ENCODE measurements at places on chromosomes 4 and X.

GRCh38 chrX:130915302-130915701, 12.3 kb upstream of the ENOX2 start:
- DNase-seq: no peak

DNA sequence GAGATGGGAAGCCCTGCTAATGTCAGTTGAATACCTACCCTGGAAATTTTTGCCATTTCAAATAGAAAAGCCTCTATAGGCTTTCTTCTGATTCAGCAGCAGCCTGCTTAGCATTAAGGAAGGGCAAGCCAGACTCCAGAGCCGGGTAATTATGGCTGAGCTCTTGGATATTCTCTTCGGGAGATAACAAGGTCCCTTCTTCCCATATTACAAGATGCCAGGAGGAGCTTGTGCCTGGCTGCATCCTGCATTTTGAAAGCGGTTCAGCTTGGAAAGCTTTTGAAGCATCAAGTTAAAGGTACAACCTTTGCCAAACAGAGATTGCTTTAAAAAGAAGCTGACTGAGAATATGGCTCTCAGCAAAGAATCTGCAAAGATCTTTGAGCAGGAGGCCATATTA, 399.6 kb upstream of the RPS6KA3 start:
- DNase-seq: no peak

GRCh38 chrX:52923781-52924241, 26.7 kb downstream of the FAM156B start:
- DNase-seq: no peak

- DNase-seq: no peak
Observed at GRCh38 chrX:8043546-8043945, 116.3 kb upstream of the PNPLA4 start.

DNA sequence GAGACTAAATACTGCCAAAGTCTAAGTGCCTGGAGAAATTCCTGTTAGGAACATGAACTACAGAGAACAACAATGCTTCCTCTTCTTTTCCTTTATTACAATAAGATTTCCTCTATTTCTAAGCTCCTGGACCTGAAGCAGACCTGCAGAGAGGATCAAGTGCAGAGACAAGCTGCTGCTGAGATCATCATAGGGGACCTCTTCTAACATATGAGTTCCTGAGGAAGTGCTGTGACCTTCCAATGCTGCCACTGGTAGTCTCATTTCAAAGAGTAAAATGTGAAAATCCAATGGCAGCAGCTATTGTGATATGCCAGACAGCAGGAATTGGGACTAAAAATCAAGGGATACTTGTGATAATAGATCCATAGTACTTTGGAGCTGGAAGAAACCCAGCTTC, 28.0 kb downstream of the CCNG2 start:
- DNase-seq: no peak

- no peak for DNase-seq
Observed at GRCh38 chr4:113845138-113845537, 83.6 kb upstream of the CAMK2D start.

DNA sequence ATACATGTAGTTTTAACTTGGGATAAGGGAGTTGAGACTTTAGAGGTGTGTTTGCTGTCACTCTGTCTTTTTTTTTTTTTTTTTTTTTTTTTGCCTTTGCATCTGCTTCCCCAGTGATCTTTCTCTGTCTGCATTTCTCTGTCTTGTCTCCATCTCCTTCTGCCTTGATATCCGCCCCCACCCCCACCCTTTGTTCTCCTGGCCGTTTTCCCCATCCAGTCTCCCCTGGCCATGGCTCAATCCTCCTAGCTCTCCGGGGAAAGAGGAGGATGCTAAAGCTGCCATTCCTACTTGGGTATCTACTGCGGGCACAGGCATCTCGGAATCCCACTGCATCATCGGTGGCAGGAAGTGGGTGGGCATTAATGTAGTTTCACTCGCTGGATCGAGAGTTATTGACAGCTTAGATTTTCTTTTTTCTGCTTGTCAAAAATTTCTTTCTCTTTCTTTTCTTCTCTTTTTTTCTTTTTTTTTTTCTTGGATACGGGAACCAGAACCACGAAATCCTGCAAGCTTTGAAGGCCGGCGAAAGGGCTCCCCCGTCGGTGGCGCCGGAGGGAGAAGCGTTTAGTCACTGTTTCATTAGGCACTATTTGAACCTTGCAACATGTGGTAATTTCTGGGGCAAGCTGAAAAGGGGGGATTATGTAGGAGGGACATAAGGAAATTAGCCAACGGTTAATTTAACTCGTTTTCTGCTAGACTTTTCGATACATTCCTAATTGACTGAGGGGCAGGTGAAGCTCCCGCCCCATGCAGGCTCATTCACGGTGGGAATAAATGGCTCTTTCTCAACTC, 8.2 kb downstream of the GSX2 start:
- DNase-seq: no peak

DNA sequence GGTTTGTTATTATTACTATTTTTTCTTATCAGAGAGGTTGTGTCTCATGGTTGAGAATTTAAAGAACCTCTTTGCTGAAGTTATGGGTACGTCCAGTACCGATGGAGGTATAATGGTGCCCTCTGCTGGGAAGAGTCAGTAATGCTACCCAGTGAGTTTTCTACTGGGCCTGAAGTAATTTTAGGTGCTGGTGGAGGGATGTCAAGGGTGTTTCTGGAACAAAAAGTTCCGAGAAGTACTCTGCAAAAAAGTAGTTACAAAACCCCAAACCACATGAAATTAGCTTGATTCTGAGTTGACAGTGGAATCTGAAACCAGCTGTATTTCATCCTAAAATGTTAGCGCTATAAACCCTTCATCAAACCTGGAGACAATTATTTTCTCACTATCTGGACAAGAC, 102.5 kb upstream of the MID1 start:
- DNase-seq: peak; percentile 54

DNA sequence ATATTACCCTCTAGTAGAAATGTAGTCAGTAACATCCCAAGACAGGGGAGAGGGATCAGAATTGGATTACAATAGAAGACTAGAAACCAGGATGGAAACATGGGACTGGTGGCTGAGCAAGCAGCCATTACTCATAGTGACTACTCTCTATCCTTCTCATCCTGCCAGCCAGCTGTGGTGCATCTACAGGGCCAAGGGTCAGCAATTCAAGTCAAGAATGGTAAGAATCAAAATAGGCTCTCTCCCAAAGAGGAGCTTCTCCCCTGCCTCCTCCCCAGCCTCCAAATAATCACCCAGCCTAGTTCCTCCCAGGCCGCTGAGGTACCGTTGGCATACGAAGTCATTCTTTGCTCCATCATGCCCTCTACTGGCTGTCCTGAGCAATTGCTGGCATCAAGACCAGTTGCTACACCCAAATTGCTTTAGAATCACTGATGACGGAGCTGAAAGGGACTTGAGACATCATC, 19.4 kb downstream of the AWAT2 start:
- DNase-seq: peak; percentile 13

GRCh38 chr4:181213551-181213950, 1029.7 kb upstream of the TENM3 start:
- DNase-seq: no peak

GRCh38 chr4:77036206-77036605, 39.6 kb downstream of the CCNI start:
- DNase-seq: no peak

DNA sequence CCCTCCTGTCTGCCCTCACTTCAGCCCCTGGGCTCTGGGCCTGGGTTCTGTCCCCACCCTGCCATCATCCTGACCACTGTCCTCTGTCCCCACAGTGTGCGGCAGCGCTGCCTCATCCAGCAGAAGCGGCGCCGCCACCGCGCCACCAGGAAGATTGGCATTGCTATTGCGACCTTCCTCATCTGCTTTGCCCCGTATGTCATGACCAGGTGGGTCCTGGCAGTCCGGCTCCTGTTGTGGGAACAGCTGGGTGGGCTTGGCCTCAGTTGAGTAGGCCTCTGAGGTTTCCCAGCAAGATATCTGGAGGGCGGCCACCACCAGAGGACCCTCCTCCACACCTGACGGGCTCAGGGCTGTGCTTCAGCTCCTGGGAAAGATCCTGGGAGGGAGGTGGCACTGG, 2.2 kb downstream of the GPR78 start:
- no peak for DNase-seq

DNA sequence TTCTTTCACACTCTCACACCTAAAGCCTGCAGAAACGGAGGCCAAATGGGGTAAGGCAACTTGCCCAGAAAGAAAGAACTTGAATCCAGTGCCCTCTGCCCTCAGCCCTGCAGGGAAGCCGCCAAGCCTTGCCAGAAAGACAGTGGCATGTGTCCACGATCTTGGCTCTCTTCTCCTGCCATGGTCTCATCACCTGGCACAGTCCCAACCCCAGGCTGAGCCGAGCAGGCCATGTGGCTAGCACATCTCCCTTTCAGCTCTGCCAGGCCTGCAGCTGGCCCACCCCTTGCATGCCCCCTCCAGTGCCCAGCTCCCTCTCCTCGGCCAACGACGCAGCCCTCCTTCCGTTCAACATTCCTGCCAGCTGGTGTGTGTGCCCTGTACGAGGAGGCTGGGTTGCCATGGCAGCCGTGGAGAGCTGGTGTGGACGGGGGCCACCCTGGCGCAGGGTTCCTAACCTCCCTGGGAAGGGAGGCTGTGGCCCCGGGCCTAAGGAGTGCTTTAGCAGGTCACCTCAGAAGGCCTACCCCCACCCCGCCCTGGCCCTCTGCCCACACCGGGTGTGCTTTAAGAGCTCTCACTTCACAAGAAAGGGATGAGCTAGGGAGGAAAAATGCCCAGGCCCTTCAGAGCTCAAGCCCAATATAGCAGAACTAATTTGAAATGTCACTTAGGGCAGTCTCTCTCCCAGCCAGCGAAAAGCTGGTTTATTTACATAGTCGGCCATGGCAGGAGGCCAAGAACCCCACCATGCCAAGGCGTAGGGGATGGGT, 73.0 kb upstream of the PJA1 start:
- no peak for DNase-seq

DNA sequence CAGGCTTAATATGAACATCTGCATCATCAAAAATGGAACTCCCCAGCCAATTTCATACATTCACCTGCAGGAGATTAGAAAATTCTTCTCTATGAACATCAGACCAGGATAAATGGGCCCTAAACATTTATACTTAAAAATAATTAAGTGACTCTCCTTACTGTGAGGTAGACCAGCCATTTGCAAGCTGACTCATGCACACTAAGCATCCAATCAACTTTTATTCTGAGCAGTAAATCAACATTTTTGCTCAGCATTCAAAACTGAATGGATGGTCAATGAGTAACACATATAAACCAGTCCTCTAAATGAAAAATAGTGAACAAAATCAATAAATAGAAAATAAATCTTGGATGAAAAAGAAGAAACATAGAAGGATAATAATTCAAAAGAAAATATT, 19.9 kb upstream of the PCDH10 start:
- DNase-seq: no peak

DNA sequence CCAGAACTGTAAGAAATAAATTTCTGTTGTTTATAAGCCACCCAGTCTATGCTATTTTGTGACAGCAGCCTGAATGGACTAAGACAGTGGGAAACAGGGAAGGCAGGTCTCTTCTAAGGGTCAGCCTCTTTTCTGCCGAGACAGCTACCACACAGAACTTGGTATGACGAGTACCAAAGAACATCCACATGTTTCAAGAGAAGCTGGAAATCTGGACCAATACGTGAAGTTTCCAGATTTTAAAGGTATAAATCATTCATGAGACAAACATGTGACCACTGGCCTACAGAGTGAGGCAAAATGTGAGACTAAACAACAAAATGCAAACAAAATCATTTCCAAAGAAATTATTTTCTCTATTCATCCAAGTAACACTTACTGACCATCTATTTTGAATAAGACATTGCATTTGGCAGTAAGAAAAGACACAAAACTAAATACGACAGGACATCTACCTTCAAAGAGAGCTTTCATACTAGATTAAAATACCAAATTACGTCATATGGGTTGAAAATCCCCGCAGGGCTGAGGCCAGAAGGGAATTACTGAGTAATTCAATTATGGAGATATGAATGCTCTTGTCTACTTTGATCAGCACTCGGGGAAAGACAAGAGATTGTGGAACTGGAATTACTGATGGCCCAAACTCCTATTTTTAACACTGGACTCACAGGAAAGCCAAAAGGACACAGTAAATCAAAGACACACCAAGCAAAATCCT, 7.2 kb downstream of the SCARB2 start:
- DNase-seq: no peak

GRCh38 chr4:24496597-24496996, 87.8 kb downstream of the DHX15 start:
- DNase-seq: no peak

GRCh38 chrX:47158131-47158530, 13.1 kb downstream of the RBM10 start:
- no peak for DNase-seq

- peak; percentile 75 for DNase-seq
Observed at GRCh38 chr4:139099366-139099982, 77.5 kb downstream of the ELF2 start.

GRCh38 chrX:107118322-107119147, at the start of gene RBM41:
TSS of gene RBM41 (minus strand) at chrX:107118822. CDS start at chrX:107118773, 49 bp downstream.
- DNase-seq: peak; percentile 94

GRCh38 chr4:177235026-177235425, 74.6 kb upstream of the NEIL3 start:
- DNase-seq: no peak

DNA sequence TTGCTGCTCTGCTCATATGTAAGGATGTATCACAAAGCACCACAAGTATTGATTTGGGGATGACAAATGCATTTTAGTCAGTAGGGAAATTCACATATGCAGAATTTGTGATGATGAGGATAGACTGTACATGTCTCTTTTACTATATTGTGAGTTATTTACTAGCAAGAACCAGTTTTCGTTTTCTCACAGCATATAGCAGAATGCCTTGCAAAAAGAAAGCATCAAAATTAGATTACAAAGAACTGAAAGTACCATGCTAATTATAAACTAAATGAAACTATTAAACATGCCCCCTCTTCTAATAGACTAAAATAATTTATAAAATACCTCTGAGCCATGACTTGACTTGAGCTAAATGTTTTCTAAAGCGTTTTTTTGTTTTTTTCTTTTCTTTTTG, 20.1 kb downstream of the TNIP3 start:
- DNase-seq: no peak

DNA sequence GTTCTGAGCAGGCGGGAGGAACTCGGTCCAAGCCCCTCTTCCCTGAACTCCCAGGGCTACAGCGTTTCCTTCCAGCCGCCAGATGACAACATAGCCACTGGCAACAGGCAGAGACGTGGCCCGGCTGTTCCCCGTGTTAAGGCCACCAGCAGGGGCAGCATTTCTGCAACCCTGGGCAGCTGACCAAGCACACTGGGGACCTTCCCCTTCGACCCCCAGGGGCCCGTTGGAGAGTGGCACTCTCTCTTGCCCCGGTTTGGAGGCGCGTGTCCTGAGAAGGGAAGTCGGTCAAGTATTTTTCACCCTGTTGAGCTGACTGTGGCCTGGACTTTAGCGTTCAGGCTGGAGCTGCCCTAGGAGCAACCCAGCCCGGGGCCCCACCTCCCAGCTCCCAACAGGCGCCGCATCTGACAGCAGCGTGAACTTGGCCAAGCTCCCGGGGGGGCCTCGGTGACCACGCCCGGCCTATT, 37.6 kb downstream of the ZBTB49 start:
- no peak for DNase-seq

DNA sequence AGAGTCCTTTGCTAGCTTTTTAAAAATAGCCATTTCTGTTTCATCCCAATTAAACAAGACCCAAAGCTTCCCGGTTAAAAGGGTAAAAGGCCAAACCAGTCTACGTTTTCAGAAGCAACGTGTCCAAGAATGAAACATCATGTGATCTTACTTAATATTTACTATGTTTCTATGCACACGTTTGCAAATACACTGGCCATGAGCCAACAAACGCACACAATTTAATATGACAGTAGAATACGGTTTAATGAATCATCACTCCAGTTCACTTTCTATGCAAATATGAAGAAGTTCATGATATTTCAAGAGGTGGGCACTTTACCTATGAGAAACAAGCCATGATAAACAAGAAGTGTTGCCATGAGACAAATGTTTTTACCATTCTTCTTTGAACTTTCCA, 4.3 kb downstream of the NR0B1 start:
- DNase-seq: peak; percentile 28

Measured in NCI-H1417 (cell line).